ENCODE measurements at places on chromosomes 7 and 10.

DNA sequence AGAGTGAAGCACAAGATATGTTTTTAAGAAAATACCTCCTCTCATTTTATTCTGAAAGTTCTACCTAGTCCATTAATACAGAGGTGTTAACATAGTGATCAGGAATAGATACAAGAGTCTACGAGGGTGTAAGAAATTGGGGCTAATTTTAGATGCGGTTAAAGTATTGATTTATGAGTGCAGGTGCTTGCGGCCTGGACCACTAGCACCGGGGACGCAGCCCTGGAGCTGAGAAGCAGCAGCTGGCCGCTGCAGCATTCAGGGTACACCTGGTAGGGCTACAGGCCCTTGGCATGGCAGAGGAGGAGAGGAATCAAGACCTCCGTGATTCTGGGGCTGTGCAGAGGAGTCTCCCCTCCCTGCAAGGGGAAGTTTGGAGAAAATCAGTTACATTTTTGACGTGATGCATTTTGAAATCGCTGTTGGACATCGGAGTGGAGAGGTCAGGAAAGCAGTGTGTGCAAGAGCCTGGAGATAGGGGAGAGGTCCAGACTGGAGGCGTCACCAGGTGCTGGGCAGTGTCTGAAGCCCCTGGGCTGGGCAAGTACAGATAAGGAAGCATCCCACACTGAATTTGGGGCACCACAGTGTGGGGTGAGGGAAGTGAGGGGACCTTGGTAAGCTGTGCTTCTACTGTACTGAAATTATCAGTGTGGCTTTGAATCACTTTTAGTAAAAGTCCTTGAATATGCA lies 112.3 kb downstream of the VWC2 start:
- no peak for DNase-seq

DNA sequence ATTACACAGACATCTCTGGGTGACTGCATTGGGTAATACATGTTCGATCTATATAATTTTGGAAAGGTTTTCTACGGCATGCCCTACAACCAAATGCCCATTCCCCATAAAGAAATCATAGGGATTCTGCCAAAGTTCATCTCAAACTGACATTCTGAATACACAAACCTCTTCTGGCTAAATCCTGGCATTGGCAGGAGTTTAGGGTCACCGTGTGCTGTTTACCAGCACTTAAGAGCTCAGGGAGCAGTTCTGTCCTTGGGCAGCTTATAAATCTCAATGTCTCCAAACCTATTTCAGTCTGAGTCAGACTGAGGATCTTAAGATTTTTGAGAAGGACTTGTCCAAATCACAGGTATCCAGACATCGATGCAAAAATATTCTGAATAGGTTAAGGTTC lies 809.6 kb upstream of the LRRN3 start:
- no peak for DNase-seq

DNA sequence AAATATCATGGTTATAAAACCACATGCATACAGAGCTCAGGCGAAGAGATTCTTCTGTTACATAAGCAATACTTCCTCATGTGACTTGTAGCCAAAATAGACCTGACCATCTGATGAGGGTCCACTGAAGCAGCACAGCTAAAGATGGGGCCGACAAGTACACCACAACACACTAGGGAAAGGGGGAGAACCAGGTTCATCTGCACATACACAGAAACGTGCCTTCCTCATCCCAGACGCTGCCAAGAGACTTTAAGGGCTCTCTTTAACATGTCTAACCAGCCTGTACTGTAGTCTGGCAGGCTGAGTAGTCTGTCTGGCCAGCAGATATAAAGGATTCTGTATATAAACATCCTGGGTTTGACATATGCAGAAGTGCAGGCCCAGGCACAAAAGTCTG lies 30.3 kb downstream of the ERCC6 start:
- DNase-seq: no peak

DNA sequence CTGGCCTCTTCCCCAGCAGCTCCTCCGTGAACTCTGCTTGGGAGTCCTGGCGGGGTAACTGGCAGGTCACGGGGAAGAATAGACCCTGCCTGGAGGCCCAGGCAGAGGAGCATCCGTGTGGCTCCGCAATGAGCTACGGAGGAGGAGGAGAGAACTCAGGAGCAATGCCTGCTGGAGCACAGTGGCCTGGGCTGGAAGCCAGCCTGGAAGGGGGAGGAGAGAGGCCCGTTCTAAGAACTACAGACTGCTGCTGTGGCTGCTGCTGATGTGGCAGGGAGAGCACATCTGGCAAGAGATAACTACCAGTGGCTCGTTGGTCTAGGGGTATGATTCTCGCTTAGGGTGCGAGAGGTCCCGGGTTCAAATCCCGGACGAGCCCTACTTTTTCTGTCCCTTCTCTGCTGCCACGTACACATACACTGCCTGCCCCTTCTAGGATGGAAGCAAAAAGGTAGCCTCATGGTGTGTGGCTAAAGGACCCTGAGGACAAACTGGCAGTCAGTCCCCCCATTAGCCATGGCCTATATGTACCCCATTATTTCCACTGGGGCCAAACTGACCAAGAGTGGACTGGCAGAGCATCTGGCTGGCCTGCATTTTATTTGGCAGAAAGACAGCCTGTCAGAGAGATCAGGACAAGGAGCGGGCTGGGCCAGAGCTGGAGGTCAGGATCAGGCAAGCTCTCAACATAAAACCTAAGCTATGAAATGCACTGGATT lies 7.7 kb upstream of the OPN1SW start:
- DNase-seq: peak; percentile 13

- no peak for DNase-seq
Measured at GRCh38 chr7:148261996-148262688, 328.4 kb upstream of the C7orf33 start.

DNA sequence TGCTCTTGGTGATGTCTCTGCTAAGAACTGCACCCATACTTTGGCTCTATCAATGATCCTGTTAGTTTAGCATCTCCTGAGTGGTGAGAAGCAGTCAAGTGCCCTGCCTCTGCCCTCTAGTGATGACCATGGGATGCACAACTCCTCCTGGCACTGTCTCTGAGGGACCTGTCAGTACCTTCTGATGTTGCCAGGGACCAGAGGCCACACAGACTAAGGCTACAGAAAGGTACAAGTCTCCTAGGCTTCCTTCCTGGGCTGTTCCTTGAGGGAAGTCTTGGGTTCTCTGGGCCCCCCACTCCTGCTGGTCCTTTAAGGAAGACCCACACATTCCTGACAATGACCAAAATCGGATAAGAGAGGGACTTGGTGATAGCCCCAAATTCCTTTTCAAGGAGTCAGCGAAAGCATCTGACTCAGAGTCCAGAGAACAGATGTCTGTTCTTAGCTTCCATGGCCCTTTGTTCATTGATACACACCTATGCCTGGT lies 15.3 kb downstream of the NKX2-3 start:
- peak; percentile 71 for DNase-seq

GRCh38 chr10:93751832-93752231 lies 5.9 kb upstream of the LGI1 start:
- DNase-seq: peak; percentile 54

- no peak for DNase-seq
Measured at GRCh38 chr7:41795276-41795833, 92.5 kb upstream of the INHBA start.

GRCh38 chr10:123795846-123796590 lies 95.6 kb downstream of the CPXM2 start:
- DNase-seq: no peak

- no peak for DNase-seq
Measured at GRCh38 chr10:103086799-103087198, 106.3 kb downstream of the NT5C2 start.

DNA sequence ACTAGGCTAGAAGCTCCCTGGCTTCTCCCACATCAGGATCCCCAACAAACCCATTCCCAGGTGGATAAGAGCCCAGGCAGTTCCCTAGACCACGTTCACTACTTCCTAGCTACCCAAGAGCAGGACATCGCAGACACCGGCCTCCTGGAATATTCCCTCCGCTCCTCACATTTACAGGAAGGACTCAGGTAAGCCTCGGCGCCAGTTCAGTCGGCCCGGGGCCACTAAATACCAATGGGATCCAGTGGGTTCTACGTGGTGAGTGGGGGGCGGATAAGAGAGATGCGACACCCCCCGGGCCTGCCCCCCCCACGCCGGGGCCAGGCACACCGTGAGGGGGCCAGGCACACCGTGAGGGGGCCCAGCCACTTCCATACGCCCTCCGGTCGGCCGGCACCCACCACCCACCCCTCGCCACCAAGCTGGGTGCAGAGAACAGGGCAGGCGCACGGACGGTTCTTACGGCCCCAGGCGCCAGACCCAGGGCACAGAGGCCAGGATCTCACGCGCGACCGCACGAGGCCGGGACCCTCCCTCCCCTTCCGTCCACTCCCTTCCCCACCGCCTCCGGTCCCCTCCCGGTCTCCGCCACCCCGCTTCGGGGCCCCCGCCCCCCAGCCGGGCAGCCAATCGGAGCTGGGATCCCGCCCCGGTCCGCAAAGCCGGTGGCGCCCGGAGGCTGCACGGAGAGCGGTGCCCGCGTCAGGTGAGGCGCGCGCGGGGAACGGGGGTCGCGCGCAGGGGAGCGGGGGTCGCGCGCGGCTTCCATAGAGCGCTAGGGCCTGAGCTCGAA lies at the start of gene BLVRA:
Gene BLVRA, plus strand, starts transcription at position 652 of the 793 bp plus-strand sequence. CDS start 12,479 bp downstream, outside the sequence.
- peak; percentile 35 for DNase-seq

- DNase-seq: no peak
Measured at GRCh38 chr10:70253878-70254765, 20.9 kb upstream of the PPA1 start.

- no peak for DNase-seq
Measured at GRCh38 chr7:14807507-14807906, 95.0 kb downstream of the DGKB start.

GRCh38 chr7:135075716-135076115 lies 72.2 kb upstream of the TMEM140 start:
- DNase-seq: no peak

DNA sequence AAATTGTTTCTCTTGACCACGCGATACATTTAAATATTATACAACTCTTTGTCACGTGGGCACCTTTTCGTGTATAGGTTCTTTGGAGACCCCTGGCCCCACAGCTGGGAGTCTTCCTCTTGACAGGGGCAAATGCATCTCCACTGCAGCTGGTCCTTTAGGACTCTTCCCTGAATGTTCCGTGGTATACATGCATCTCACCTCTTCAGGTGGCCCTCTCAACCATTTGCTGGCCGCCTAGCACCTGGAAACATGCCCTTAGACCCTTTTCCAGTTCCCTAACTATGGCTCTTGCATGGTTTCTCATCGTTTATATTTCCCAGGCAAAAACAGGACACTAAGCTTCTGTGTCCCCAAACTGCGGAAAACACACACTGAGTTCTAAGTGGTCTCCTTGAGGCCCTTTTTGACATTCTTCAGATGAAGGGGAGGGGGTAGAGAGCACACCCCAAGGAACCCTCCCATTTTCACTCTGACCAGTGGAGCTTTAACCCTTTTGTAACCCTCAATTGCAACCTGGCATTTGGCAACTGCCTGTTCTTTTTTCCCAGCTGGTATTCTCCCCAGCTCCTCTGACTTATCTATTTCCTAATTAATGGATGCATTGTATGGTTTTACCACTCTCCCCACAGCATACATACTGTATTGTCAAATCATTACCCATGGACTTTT lies 20.6 kb downstream of the HNRNPA2B1 start:
- no peak for DNase-seq

DNA sequence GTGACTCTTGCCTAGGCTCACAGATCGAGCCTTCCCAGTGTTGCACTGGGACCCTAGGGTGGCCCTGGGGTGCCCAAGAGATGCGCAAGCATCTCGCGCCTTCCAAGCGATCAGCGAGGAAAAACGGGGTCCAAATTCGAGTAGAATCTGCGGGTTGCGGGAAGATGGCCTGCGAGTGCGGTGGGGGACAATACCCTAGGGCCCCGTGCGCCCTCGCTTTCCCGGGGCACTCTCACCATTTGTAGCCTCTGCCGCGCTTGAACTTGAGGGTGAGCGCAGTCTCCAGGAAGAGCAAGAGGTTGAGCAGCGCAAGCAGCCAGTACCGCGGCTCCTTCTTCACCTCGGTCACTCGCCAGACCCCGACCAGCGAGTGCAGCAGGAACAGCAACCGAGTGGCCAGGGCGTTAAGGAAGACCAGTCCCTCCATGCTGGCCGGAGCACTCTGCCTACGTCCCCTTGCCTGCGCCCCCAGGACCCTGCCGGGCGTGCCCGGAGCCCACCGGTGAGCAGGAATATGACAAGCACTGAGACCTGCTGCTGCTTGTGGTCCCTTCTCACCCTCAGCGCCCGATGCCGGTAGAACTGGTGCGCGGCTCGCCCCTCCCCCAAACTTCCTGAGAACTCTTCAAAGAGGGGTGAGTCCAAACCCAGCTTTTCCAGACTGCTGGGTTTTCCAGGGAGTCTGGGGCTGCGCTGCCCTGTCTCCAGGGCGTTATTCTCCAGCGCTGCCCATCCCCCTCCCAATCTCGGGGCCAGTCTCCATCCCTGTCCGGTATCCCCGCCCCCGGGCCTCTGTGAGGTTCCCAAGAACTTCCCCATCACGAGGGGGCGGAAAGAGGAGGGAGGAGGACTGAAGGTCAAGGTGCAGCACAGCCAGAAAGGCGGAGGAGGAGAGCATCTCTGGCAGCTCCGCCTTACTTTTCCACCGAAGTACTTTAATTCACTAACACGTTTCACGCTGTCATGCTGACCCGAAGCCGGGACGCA lies at the start of gene TMEM26:
Gene TMEM26, minus strand, starts transcription at position 727 of the 987 bp plus-strand sequence. Its CDS starts 300 bp downstream, at position 427.
- DNase-seq: no peak

GRCh38 chr7:70032649-70033048 lies 434.4 kb downstream of the AUTS2 start:
- no peak for DNase-seq

GRCh38 chr7:156675721-156676120 lies 35.1 kb downstream of the RNF32 start:
- no peak for DNase-seq

GRCh38 chr10:70816220-70816894 lies 609 bp downstream of the SGPL1 start:
- peak; percentile 90 for DNase-seq

- DNase-seq: peak; percentile 47
Measured at GRCh38 chr7:110534241-110534931, 556.5 kb upstream of the LRRN3 start.

DNA sequence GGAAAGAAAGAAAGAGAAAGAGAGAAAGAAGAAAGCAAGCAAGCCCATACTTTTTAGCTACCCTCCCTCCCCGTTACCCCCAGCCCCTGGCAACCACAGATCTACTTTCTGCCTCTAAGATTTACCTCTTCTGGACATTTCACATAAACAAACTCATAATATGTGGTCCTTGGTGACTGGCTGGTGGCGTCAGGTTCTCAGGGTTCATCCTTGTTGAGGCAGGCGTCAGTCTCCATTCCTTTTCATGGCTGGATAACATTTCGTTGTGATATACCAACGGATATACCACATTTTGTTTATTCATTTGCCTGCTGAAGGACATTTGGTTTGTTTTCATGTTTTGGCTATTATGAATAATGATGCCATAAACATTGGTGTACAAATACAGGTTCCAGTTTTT lies 30.5 kb downstream of the CDH23 start:
- DNase-seq: no peak
